Breast epithelium (tissue), 4 donors: ENCODE measurements at places on chromosomes 16 and 17. TPM values are rescaled to one million over a fixed set of nuclear protein-coding genes. Genes with fewer than 3 reads are reported as not detected.
A peak's percentile ranks its signal among the peaks of the same experiment; 100 is the strongest.

GRCh38 chr17:76142585-76143041 is 1.6 kb upstream of the FOXJ1 start:
- no peak for DNase-seq

DNA sequence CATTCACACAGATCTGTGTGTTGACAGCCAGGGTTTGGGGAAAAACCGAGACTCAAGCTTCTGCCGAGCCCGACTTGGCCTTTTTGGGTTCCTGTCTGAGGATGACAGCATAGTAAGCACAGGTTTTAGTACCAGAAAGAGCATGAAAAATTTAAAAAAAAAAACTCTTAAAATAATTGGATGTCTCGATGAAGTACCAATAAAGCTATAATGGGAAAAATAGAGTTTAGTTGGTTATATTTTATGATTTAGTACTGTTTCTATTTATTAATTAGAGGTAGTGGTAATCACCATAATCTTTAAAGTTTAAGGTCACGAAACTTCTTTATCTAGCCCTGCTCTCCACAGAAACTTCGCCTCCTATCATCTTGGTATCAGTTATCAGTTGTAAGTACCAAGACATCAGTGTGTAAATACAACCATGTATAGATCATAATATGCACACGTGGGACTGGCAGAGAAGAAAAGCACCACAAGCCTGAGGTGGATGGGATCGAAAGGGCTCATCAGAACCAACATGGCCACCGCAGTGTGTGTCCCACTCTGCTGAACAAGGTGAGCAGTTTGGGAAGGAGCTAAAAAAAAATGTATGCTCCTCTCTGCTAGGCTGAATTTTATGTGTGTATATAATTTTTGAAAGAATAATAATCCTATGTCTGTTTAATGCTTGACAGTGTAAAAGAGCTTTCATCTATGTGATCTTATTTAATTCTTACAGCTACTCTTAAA is 14.4 kb upstream of the EEF2K start:
- DNase-seq = no peak

DNA sequence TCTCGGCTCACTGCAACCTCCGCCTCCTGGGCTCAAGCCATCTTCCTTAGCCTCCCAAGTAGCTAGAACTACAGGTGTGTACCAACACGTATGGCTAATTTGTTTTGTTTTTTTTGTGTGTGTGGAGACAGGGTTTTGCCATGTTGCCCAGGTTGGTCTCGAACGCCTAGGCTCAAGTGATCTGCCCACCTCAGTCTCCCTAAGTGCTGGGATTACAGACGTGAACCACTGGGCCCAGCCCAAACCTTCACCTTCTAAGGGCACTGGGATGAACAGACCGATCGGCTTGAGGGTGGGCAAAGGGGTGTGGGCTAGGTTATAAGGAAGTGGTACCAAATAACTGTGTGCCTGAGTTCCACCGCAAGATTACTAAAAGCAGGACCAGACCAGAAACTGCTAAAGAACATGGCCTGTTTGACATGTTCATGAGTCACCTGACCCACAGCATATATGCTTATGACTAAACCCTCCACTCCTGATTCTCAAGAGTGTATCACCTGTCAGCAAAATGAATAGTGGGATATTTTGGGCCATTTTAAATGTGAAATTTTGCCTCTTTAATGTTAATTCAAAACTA is 8.1 kb downstream of the TMEM97 start:
- no peak for DNase-seq

DNA sequence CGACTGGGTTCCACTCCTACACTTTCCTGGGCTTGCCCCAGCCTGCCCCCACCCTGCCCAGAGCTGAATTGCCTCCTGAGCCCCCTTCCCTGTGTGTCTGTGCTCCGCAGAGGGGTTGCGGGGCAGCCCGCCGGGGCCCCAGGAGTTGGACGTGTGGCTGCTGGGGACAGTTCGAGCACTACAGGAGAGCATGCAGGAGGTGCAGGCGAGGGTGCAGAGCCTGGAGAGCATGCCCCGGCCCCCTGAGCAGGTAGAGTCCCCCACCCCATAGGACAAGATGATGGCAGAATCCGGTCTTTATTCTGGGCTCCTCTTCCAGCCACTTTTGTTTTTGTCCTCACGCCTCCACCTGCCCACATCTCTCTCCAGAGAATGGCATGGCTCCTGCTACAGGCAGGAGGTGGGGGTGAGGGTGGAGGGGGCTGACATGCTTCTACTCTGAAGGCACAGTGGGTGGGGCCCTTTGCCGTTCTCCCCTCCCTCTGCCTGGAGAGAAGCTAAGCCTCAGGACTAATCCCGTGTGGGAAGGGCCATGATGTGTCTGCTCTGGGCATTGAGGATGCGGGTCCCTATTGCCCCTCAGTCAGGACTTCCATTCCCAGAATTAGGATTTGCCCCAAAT is 3.5 kb downstream of the ACBD4 start:
- DNase-seq = no peak

SPEM1 gene
- not detected for total RNA-seq

MFSD6L gene
- 0.59 TPM for total RNA-seq

GRCh38 chr17:64520359-64520758 is 13.6 kb downstream of the CEP95 start:
- DNase-seq = no peak

DNA sequence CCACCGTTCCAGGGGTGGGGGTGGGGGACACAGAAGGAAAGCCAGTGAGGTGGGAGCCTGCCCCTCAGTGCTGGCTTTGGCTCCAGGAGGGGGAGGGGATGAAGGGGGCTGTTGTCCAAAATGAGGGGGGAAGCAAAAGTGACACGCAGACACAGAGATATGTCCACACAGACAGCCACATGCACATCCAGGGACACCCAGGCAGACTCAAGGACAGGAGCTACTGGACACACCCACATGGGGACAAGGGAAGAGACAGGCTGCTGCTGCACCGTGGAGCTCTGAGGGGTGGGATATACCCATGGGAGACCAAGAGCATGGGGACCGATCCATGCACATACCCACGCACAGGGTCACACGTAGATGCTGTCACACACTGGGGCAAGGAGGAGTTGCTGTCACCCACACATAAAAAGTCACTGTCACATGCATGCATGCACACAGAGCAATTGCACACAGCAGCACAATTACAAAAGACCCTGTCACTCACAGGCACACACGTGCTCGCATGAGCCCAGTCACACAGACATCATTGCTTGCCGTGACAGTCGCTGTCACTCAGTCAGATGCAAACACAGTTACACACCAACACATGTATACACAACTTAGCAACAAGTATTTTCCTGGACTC is 1.3 kb downstream of the THRA start:
- no peak for DNase-seq

DNA sequence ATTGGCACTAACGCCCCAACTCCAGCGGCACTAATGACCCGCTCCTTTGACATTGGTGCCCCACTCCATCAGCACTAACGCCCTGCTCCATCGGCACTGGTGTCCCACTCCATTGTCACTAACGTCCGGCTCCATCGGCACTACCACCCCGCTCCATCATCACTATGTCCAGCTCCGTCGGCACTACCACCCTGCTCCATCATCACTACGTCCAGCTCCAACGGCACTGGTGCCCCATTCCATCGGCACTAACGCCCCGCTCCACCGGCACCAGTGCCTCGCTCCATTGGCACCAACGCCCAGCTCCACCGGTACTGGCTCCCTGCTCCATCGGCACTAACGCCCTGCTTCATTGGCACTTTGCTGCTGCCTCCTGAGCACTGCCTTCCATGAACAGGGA is 7.5 kb downstream of the ZNF213 start:
- no peak for DNase-seq

DNA sequence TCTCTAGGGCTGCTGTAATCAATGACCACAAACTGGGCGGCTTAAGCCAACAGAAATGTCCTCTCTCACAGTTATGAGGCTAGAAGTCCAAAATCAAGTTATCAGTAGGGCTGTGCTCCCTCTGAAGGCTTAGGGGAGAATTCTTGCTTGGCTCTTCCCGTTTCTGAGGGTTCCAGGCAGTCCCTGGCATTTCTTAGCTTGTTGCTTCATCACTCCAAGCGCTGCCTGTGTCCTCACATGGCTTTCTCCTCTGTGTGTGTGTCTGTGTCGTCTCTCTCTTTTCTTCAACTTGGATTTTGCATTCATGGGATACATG is 13.7 kb upstream of the CDC42EP4 start:
- peak; percentile 55 for DNase-seq

TBC1D10B gene
- 22.2 TPM for total RNA-seq

GRCh38 chr16:31427441-31428278 is 500 bp downstream of the COX6A2 start:
- no peak for DNase-seq

DNA sequence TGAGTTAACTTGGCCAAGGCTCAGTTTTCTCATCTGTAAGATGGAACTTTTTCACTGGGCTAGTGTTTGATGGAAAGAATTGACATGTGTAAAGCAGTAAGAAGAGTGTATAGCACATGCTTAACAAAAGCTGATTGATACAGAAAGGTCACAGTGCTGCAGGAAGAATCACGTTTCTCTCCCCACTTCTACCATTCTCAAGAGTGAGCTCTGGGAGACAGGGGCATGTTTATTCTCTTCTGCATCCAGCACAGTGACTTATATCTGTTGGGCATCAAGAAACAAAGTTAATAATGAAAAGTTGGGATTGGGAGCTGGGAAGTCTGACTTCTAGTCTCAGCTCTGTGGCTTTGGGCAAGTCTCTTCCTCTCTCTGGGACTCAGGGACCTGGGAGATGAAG is 55.3 kb downstream of the IRX3 start:
- DNase-seq = no peak

SLC5A11 gene
- 0.16 TPM for total RNA-seq

DNA sequence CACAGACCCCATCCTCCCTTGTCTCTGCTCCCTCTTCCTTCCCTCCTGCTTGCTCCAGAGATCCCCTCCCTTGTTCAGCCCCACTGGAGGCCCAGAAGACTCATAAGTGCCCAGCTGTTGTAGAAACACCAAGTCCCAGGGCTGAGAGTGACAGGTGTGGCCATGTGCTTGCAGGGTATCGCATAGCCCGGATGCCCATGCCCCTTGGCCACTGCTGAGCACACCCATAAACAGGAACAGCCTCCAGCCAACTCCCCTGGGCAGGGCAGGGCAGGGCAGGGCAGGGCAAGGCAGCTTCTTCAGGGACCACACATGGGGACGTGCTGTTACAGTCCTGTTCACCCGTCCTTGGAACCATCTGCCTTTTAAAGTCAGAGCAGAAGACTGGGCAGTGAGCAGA is 2.0 kb downstream of the CACNG1 start:
- no peak for DNase-seq

GRCh38 chr16:9322769-9323168 is 231.3 kb downstream of the HAPSTR1 start:
- DNase-seq = no peak

DNA sequence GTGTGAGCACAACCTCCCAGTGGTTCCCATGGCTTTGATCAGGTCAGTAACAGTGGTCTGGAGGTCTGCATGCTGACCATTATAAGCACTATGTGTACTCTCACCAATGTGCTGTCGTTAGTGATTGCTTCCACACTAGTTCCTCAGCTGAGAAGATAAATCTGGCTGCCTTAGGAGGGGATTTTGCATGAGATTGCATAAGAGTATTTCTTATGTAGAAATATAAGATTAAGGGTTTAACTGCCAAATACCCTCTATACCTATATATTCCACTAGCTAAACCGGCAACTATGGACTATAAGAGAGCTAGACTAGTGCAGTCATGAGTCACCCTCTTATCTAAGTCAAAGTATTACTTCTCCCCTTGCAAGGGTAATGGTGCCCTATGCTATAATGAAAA is 580.2 kb downstream of the CDH11 start:
- DNase-seq = no peak

ERBB2 gene
- 59.0 TPM for total RNA-seq

HP gene
- total RNA-seq = 543 TPM

DNA sequence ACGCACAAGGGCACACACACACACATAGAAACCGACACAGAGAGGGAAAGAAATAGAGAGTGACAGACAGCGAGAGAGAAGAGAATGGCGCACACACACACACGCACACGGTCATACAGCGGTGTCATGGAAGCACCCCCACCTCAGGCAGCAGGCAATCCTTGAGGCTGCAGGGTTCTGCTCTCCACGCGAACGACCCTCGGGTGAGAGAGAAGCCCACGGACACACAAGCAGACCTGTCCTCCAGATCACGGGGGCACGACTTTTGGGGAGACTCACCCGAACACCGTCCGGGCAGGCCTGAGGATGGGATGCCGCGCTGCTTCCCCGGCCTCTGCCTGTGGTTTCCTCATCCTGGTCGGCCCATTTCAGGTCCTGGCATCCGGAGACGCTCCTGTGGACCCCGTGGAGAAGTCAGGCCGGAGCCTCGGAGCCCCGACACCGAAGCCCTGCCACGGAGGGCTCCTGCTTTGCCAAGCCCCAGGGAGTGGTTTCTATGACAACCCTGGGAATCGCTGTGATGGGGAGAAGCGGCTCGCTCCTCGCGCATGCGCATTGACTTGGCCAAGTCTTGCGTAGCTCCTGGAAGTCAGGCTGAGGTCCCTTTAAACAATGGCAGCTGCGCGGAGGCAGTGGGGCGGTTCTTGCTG is 118.2 kb upstream of the KCNJ18 start:
- DNase-seq = no peak

NPIPA8 gene
- total RNA-seq = 11.0 TPM

WNT9B gene
- 2.0 TPM for total RNA-seq

DNA sequence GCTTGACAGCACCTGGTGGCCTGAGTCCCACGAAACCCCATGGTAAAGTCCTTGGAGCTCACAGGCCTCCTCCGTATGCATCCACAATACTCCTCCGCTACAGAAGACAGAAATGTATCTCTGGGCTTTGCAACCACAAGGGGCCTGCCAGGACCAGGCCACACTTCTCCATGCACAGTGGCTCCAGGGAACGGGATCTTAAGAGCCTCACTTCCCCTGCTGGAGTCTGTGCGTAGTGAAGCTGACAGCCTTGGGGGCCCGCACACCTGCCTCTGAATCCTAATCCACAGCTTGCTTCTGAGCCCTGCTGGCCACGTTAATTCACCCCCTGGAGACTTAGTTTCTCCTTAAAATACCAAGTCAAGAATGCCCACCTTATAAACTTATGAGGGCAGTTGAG is 125.7 kb downstream of the COPRS start:
- no peak for DNase-seq

PLA2G10 gene
- not detected for total RNA-seq

DNA sequence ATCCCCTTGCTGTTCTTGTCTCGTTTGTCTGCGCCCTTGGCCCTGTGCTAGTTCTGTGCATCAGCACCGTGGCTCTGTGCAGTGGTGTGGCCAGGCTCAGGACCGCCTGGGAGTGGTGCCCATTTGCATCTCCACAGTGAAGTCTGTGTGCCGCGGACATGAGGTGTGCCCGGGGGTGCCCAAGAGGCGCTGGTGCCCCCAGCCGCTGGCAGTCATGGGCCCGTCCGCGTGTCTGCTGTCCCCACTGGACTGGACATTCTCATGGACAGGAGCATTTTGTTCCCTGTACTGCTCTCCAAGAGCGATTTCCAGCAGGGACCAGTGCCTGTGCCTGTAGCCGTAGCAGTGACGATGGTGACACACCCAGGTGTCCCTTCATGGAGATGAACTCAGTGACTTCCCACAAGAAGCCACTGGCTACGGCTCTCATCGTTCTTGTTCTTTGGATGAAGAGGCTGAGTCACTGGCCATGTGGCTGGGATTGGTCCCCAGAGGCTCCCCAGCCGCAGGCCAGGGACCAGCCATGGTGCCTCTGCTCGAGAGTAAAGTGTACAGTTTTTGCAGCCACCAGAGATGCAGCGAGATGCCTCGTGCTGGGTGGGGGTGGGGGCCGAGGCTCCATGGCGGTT is 13.0 kb upstream of the MC1R start:
- no peak for DNase-seq

GRCh38 chr17:16873174-16874035 is 98.5 kb downstream of the TNFRSF13B start:
- no peak for DNase-seq

MRM3 gene
- 16.5 TPM for total RNA-seq

SOX8 gene
- total RNA-seq = 6.6 TPM

- no peak for DNase-seq
Observed at GRCh38 chr16:20871941-20872815, 28.0 kb downstream of the DCUN1D3 start.
